ENCODE measurements at places on chromosomes 3 and 15.

DNA sequence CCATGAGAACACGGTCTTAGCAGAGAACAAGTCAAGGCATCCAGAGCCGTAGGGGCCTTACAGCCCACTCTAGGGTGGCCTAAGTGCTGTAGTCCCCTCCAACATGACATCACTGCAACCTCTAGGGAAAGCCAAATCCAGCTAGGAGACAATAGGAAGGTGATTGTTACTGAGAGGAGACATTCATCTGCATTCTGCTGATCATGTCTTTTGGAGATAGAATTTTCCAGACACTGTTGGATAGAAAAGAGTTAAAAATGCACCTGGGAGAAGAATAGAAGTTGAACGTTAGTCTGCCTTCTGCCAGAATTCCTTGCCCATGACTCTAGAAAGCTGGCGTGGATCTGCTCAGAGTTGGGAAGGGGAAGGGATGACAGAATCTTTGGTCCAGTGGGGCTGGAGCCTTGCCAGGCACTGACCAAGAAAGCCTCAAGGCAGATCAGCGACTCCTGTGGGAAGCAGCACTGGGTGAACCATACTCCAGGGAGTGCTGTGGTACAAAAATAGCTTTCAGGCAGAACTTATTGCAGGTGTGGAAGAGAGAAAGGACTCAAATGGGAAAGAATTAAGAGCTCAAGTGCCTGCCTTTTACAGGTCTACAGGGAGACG is 44.8 kb upstream of the RAF1 start:
- DNase-seq: no peak

DNA sequence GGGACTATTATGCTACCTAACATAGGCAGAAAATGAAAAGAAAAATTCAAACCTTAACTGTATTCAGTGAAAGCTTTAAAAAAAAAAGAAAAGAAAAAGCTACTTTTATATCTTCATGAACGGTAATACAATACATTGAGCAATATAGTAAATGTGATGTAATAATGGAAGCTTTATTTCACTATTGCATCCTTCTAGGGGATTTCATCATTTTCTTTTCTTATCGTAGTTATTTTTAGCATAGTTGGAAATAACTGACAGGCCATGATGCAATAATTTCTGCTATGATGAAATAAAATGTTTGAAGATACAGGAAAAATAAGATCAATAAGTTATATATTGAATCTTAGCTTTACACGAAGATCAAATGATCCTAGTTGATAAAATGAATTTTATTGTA is 40.3 kb upstream of the ZCWPW2 start:
- DNase-seq: no peak

DNA sequence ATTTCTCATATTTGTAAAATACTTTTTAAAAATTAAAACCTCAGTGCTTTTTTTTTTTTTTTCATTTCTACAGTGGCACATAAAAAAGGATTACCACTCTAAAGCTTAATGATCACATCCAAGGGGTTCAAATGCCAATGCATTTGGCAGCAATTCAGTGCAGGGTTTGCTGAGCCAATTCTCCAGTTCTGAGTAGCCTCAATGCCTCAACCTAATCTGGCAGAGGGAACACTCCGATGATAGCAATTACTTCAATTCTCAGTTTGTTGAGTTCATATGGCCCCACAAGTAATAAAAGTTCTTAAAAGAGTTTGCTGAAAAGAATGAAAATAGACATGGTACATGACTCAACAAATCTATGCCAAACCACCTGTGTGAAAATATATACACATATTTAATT is 79.3 kb upstream of the RBMS3 start:
- no peak for DNase-seq

DNA sequence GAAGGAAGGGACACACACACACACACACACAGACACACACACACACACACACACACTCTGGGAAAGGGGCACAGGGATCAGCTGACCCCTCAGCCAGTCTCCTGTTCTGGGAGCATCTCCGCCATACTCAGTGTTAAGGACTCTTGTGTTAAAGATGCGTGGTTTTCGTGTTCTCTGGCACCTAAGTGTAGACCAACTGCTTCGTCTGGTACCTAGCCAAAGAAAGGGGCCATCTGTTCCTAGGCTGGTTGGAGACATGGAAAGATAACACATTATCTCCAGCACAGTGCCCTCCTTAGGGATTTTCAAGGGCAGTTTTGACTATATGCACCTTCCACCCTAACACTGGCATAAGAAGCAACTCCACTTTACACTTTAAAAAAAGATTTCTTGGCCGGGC is 65.1 kb downstream of the EPHB1 start:
- DNase-seq: no peak

All from breast epithelium (tissue), 4 donors.